ENCODE measurements at places on chromosomes 7 and 10. TPM values are rescaled to one million over a fixed set of nuclear protein-coding genes. Genes with fewer than 3 reads are reported as not detected.

The PRRT4 gene
- total RNA-seq = 0.39 TPM

The HYAL4 gene
- total RNA-seq = 0.25 TPM

The C10orf67 gene
- total RNA-seq = 0.16 TPM

The MMRN2 gene
- not detected for total RNA-seq

The ZNF398 gene
- 10.5 TPM for total RNA-seq

The CUL2 gene
- 42.7 TPM for total RNA-seq
